ENCODE measurements at places on chromosomes 12 and 14. TPM values are rescaled to one million over a fixed set of nuclear protein-coding genes. Genes with fewer than 3 reads are reported as not detected.

- DNase-seq, result no peak
These were observed 117.5 kb downstream of the ASCL4 start for GRCh38 chr12:107891967-107892366.

DNA sequence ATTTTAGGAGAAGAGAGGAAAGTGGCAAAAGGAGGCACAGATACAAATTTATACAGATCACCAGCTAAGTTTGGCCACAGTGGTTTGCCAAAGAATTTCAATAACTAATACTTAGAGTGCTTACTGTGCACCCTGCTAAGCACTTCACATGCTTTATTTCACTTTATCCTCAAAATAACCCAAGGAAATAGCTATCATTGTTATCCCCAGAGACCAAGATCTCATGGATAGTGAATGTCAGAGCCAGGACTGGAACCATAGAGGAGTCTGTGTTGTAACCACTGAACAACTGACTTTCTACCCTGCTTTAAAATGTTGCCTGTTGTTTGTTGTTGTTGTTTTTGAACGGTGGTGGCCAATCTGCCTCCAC lies 1.3 kb upstream of the TCP11L2 start:
- DNase-seq, result no peak

BHLHE41 gene
- 0.05 TPM for total RNA-seq

GRCh38 chr12:112546996-112547395 lies 128.2 kb downstream of the PTPN11 start:
- no peak for DNase-seq

DNA sequence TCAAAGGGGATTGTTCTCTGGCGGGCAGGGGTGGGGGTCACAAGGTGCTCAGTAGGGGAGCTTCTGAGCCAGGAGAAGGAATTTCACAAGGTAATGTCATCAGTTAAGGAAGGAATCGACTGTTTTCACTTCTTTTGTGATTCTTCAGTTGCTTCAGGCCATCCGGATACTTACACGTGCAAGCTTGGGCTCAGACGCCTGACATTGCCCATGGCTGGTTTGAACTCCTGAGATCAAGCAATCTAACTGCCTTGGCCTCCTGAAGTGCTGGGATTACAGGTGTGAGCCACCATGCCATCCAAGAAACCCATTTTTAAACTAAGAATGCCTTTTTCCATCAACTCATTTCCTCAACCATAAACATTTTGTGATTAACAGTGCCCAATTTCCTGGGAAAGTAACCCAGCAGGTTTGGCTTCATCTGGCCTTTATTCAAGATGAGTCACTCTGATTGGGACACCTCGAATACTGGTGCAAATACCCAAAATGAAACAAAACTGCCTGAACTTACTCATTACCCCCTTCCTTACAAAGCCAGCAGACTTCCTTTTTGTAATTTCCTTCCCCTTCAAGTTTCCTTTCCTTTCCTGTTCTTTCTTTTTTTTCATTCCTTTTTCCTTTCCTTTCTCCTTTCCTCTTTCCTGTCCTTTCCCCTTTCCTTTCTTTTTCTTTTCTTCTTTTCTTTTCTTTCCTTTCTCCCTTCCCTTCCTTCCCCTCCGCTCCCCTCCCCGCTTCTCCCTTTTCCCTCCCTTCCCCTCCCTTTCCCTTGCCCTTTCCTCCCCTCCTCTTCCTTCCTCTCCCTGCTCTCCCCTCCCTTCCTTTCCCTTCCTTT lies 10.2 kb upstream of the RNASE10 start:
- DNase-seq, result no peak

PKP2 gene
- 0.16 TPM for total RNA-seq

- DNase-seq, result peak; percentile 40
These were observed 485 bp downstream of the SENP1 start for GRCh38 chr12:48105321-48105866.

LRRC9 gene
- not detected for total RNA-seq

DNA sequence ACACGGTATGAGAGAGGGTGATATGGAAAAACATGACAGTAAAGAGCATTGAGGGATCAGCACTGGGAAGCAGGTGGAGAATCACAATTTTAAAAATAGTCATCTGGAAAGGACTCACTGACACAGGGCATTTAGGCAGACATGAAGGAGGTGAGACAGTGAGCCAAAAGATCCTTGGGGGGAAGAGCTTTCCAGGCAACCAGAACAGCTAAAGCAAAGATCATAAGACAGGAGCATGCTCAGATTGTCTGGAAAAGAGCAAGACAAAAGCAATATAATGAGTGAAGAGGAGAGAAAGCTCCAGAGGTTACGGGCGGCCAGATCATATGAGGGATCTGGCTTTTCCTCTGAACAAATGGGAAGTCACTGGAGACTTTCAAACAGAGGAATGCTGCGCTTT lies 63.9 kb downstream of the DENND5B start:
- no peak for DNase-seq

LAG3 gene
- total RNA-seq, result 125 TPM

LRRC10 gene
- total RNA-seq, result not detected

DNA sequence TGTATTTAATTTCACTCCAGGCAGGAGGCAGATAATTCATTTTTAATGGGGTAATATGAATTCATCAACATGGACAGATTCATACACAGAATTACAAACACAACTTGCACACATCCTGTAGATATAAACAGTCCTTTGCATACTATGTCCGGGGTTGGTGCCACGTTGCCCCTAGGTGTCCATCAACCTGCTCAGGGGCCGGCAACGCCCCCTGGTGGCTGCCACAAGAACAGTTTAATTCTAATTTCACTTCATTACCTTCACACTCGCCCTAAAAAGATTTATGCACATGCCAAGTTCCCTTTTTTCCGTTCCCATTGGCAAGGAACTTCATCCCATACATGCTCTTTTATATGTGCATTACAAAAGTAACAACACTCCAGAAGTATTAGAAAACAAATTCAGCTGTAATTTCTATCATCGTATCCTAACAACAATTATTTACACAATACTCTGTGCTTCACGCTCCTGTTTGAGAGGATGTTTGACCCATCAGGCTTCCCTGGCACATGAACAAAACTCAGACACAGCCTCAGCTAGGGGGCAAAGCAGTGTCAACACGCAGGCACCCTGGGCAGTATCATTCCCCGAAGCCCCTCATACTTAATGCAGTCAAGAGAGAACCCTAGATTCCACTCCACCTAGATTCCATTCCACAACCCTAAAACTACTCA lies 15.5 kb downstream of the MANSC1 start:
- peak; percentile 55 for DNase-seq

TAS2R7 gene
- total RNA-seq, result not detected

DNA sequence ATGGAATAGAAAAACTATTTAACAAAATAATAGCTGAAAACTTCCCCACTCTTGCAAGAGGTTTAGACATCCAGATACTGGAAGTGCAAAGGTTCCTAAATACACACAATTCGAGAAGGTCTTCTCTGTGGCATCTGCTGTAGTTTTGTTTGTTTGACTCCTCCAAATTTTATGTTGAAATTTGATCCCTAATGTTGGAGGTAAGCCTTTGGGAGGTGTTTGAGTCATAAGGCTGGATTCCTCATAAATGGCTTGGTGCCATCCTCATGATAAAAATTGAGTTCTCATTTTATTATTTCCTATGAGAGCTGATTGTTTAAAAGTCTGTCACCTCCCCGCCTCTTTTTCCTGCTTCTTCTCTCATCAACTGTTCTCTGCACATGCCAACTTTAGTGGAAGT lies 182.7 kb downstream of the MYRFL start:
- no peak for DNase-seq

- DNase-seq, result no peak
These were observed 3.6 kb downstream of the SLC48A1 start for GRCh38 chr12:47776471-47777143.

Data from activated T-cell treated with anti-CD3 and anti-CD28 coated beads, Interleukin-2, amount 50 U/mL, for 4 hours (primary cell).